Gastrocnemius medialis (tissue), 4 donors: ENCODE measurements at places on chromosomes 2 and 18.

- H3K27me3 ChIP-seq, result no peaks in the 10 kb centered on the region
- H3K36me3 ChIP-seq, result no peaks in the 10 kb centered on the region
These were observed 77.7 kb downstream of the TGOLN2 start for GRCh38 chr2:85250045-85250444.

DNA sequence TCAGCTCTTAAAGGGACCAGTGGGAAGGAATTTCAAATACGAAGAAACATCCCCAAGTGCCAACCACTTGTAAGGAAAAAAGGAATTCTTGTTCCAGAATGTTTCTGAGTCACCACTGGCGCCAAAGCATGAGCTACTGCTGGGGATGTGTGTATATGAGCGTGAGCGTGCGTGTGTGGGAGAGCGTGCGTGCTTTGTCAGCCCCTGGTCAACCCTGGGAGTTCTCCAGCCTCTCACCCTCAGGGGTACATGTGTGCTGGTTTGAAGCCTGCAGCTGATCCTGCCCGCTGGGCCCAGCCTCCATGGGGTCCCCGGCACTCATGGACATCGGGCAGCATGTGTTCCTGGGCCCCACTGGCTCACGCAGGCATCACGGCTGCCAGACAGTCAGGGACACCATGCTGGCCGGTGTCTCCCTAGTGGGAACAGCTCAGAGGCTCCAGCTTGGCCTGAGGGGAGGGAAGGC lies 17.1 kb downstream of the HS6ST1 start:
- H3K27me3 ChIP-seq, result no peaks in the 10 kb centered on the region
- H3K4me3 ChIP-seq, result no peak overlapping the region
- no peak overlapping the region for H3K27ac ChIP-seq
- peaks cover 31% of the 10 kb centered on the region for H3K4me1 ChIP-seq
- no peak for DNase-seq
- H3K36me3 ChIP-seq, result no peaks in the 10 kb centered on the region

DNA sequence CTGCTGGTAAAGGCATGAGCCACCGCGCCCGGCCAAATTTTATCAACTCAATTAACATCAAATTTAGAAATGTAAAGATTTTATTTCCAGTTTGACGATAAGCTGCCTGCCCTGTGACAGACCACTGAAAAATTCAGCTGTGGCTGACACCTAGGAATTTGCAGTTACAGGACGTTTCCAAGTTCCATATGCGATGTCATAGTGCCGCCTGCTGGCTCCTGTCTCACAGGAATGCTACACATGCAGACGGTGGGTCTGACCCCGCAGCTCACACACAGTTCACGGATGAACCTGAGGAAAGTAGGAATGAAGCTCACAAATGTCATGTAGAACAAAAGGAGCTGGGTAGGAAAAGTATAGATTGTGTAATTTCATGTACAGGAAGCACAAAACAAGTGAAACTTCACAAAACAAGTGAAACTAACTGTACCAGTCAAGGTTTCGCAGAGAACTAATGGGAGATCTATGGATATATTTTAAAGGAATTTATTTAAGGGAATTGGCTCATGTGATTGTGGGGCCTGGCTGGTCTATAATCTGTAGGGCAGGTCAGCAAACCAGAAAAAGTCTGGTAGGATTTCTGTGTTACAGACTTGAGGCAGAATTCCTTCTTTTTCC lies 13.2 kb upstream of the SEH1L start:
- peak; percentile 65 for DNase-seq
- H3K27ac ChIP-seq, result no peak overlapping the region
- H3K27me3 ChIP-seq, result no peaks in the 10 kb centered on the region
- H3K4me3 ChIP-seq, result no peak overlapping the region
- H3K36me3 ChIP-seq, result no peaks in the 10 kb centered on the region

- no peaks in the 10 kb centered on the region for H3K27me3 ChIP-seq
- no peak overlapping the region for H3K27ac ChIP-seq
- peaks cover 7% of the 10 kb centered on the region for H3K4me1 ChIP-seq
- no peak for DNase-seq
These were observed 223.7 kb downstream of the ANKRD30B start for GRCh38 chr18:14971461-14972185.

DNA sequence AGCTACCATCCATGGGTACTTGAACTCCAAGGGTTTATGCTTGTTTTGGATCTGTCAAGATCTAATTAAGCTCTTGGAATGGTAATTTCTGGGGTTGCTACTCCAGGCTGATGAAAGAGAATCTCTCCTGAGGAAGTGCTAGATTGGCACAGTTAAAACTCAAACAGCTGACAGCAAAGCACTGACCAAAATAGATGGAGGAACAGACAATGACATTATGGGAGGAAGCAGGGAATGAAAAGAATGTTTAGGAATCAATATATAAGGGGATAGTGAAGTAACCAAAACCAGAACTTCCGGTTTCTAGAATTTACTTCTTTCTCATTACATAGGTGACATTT lies 6.3 kb downstream of the THUMPD2 start:
- no peaks in the 10 kb centered on the region for H3K27me3 ChIP-seq
- peak overlapping the region; percentile 61 for H3K27ac ChIP-seq
- DNase-seq, result no peak
- H3K36me3 ChIP-seq, result no peaks in the 10 kb centered on the region

GRCh38 chr18:140670-141266 lies 17.6 kb upstream of the USP14 start:
- H3K27ac ChIP-seq, result no peak overlapping the region
- no peaks in the 10 kb centered on the region for H3K4me1 ChIP-seq
- H3K36me3 ChIP-seq, result no peaks in the 10 kb centered on the region
- H3K4me3 ChIP-seq, result no peak overlapping the region
- no peaks in the 10 kb centered on the region for H3K27me3 ChIP-seq
- DNase-seq, result no peak

DNA sequence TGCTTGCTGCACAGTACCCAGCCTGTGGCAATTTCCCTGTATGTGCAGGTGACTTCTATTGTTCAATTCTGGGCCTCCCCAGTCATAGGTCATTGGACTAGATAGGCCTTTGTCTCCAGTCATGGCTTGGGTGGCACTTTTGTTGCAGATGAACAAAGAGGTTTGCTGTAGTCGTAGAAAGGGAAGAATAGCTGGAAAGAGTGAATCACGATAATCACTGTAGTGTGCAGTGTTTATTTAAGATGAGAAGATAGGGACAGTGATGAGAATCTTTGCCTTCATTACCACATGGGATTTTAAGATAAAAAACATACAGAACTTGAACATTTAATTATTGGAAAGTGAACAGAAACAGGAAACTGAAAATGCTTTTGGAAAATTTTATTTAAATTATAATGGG lies 156.1 kb upstream of the CYRIA start:
- H3K4me3 ChIP-seq, result no peak overlapping the region
- no peak overlapping the region for H3K27ac ChIP-seq
- DNase-seq, result no peak
- no peaks in the 10 kb centered on the region for H3K36me3 ChIP-seq
- H3K4me1 ChIP-seq, result no peaks in the 10 kb centered on the region

DNA sequence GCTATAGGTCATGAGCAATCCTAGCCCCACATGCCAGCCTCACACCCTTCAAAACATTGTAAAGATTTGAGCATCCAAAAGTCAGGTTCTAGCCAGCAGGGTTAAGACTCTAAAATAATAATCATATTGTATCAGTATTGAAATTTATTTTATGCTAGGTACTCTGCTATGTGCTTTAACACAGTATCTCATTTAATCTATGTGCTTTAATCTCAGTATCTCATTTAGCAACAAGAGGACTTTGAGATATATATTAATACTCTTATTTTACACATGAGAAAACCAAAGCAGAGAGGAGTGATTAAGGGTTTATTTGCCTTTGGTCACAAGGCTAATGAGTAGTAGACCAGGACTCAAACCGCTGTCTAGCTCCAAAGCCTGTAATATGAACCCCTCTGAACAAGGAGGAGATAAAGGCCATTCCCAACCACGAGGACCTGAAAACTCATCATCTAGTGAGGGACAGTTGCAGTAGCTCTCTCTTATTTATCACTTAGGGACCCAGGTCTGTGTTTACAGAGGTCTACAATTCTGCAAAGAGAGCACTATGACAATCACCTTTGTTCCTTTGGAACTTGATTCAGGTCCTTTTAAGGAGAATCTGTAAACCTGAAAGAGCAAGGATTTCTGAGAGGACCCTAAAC lies 116.5 kb upstream of the SERTAD2 start:
- no peak overlapping the region for H3K27ac ChIP-seq
- peaks cover 4% of the 10 kb centered on the region for H3K4me1 ChIP-seq
- no peak for DNase-seq
- H3K27me3 ChIP-seq, result no peaks in the 10 kb centered on the region
- no peaks in the 10 kb centered on the region for H3K36me3 ChIP-seq
- no peak overlapping the region for H3K4me3 ChIP-seq

- no peak overlapping the region for H3K4me3 ChIP-seq
- no peaks in the 10 kb centered on the region for H3K27me3 ChIP-seq
- no peaks in the 10 kb centered on the region for H3K36me3 ChIP-seq
- no peak for DNase-seq
These were observed 17.4 kb downstream of the NDC80 start for GRCh38 chr18:2588666-2589344.

- no peaks in the 10 kb centered on the region for H3K36me3 ChIP-seq
- no peak overlapping the region for H3K4me3 ChIP-seq
- peaks cover 31% of the 10 kb centered on the region for H3K4me1 ChIP-seq
- no peaks in the 10 kb centered on the region for H3K27me3 ChIP-seq
- DNase-seq, result no peak
These were observed 59.9 kb downstream of the AGAP1 start for GRCh38 chr2:235553696-235554100.

DNA sequence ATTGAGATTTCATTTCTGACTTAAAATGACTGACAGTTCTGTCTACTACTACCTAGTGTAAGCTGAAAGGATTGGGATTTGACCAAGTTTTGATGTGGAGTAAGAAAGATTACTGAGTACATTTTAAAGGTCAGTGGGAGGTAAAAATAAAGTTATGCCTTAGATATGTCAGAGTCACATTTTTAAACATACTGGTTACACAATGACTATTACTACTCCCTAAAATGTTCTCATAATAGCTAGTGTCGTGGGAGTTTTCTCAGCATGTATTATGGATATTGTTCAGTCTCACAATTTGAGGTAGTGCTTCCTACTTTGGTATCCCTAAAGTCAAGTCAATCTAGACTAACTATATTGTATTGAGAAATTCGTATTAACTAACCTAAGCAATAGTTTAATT lies 1092.5 kb downstream of the LRP1B start:
- no peaks in the 10 kb centered on the region for H3K36me3 ChIP-seq
- H3K4me1 ChIP-seq, result no peaks in the 10 kb centered on the region
- no peak overlapping the region for H3K27ac ChIP-seq
- DNase-seq, result no peak

GRCh38 chr2:231099918-231100317 lies 24.9 kb downstream of the HTR2B start:
- no peak overlapping the region for H3K27ac ChIP-seq
- no peaks in the 10 kb centered on the region for H3K27me3 ChIP-seq
- no peak overlapping the region for H3K4me3 ChIP-seq
- H3K4me1 ChIP-seq, result no peaks in the 10 kb centered on the region

DNA sequence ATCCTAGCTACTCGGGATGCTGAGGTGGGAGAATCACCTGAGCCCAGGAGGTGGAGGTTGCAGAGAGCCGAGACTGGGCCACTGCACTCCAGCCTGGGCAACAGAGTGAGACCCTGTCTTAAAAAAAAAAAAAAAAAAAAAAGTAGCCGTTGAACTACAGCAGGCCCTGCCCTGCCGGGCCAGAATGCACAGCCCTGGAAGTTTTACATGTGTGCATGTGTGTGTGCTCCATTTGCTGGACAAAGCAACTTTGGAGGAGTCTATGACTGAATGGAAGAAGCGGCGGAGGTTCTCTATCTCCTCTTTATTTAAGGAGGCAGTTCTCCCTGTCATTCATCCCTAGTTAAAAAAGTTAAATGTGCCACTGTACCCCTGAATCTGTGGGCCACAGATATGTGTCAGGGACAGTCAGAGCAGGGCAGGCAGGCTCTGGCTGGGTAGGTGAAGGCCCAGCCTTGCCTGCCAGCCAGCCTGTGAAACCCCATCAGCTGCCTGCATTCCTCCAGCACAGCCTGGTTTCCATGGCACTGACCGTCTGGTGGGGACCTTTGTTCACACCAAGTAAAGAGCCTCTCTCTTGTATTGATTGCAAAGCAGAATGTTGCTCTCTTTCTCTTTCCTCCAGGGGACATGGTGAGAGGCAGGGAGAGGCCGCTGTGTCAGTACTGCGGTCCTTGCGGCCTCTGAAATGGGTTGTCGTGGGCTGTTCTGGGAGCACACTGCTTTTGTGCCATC lies 10.9 kb downstream of the LIPG start:
- no peaks in the 10 kb centered on the region for H3K27me3 ChIP-seq
- no peaks in the 10 kb centered on the region for H3K36me3 ChIP-seq
- no peak overlapping the region for H3K27ac ChIP-seq
- DNase-seq, result no peak
- H3K4me1 ChIP-seq, result no peaks in the 10 kb centered on the region
- no peak overlapping the region for H3K4me3 ChIP-seq

DNA sequence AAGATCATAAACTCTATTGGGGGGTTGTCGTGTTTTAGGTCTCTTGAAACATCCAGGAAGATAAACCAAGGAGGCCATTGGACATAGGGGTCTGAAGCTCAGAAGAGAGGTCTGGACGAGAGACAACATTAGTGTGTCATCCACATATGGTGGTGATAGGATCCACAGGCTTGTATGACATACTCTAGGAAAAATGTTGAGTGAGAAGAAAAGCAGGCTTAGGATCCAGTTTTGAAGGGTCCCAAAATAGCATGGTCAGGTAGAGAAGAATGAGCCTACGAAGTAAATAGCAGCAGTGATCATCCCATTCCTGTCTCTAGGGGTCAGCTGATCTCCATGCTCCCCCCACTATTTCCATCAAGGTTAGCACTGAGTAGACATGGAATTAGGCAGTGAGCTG lies 166.8 kb downstream of the ANKRD30B start:
- DNase-seq, result no peak
- no peak overlapping the region for H3K4me3 ChIP-seq
- no peaks in the 10 kb centered on the region for H3K36me3 ChIP-seq
- H3K27me3 ChIP-seq, result no peaks in the 10 kb centered on the region

DNA sequence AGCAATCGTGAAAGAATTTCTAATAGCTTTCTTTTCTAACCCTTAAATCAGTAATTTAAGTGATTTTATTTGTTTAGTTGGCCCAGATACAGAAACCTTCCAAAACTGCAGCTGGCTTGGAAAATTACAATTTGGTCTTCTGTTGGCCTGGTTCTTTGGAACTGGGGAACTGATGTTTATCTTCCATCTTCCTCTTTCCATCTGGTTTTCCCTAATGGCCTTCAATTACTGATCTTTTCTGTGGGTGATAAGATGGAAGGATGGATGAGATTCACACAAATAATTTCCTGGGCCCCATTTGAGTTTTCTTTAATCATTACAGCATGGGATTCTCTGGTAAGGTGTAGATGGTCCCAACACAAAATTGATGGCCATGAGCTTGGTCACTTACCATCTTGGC lies 106.5 kb upstream of the CHRNA1 start:
- DNase-seq, result no peak
- H3K36me3 ChIP-seq, result no peaks in the 10 kb centered on the region
- H3K4me1 ChIP-seq, result no peaks in the 10 kb centered on the region
- H3K27ac ChIP-seq, result no peak overlapping the region
- H3K27me3 ChIP-seq, result no peaks in the 10 kb centered on the region
- no peak overlapping the region for H3K4me3 ChIP-seq

DNA sequence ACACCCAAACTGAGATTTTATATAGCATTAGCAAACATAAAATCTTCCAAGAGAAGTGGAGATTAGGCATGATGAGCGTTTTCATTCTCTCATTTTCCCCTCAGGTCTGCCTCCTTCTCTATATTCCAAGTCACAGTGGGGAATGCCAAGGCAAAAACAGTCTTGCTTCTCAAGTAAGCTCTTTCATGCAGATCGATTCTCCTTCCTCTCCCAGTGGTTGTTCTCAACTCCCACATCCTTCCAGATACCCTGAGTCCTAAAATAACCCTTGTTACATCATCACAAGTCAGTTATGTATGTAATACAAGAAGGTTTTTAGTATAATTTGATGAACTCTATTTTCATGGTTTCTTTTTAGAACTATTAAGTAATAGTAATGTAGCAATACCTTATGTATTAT lies 150.6 kb downstream of the TXNL1 start:
- no peak overlapping the region for H3K27ac ChIP-seq
- no peak for DNase-seq
- no peaks in the 10 kb centered on the region for H3K4me1 ChIP-seq
- no peak overlapping the region for H3K4me3 ChIP-seq
- no peaks in the 10 kb centered on the region for H3K36me3 ChIP-seq
